HuH-7 (cell line): ENCODE measurements at places on chromosomes 16 and 17.

GRCh38 chr16:5319799-5320198, 222.2 kb upstream of the EEF2KMT start:
- no peak for DNase-seq

GRCh38 chr17:74531231-74531761, at the start of gene CD300LB:
CD300LB (minus strand) TSS chr17:74531475; CDS start chr17:74531350, 125 bp downstream.
- no peak for DNase-seq

- DNase-seq, result no peak
Observed at GRCh38 chr16:20243731-20244281, 83.5 kb downstream of the GP2 start.

- DNase-seq, result no peak
Observed at GRCh38 chr16:87161822-87162676, 155.1 kb downstream of the C16orf95 start.

DNA sequence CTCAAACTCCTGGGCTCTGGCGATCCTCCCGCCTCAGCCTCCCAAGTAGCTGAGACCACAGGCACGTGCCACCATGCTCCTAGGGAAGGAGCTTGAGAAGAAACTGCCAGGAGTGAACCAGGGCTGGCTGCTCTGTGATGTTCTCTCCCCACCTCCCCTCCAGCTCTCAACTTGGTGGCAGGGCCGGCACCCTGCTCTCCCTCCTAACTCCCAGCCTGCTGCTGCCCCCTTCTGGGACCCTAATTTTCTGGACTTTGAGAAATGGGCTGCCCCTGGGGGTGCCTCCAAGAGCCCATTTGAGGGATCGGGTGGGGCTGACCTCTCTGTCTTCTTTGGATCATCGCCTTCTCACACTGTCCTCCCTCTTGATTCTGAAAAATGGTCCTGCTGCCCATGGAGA, 14.9 kb upstream of the STAT3 start:
- no peak for DNase-seq

DNA sequence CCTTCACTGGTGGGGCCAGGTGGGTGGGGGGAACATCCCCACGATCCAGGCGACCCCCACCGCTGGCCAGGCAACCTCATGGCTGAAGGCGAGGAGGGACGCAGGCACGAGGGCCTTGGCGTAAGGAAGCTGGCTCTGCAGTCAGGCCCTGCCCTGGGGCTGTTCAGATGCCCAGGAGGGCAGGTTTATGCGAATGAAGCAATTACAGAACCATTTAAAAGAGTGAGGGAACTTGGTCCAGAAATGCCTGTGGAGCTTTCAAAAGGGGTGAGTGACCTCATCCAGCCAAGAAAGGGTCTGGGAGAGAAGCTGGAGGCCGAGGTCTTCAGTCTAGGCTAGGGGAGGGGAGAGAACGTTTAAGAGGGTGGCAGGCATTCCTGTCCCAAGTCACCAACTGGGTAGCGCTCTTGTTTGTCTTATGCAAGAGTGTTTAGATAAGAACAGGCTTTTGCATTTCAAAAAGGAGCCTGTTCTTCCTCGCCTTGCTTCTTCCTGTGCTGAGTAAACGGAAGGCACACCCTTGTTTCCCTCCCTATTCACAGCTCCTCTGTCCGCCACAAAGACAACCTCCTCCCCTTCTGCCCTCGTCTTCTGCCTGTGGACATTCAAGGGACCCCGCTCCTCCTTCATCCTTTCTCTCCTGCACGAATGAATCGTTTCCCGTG, 183.5 kb upstream of the SDK2 start:
- DNase-seq, result peak; percentile 20

GRCh38 chr16:85963753-85964285, 64.9 kb downstream of the IRF8 start:
- DNase-seq, result no peak

DNA sequence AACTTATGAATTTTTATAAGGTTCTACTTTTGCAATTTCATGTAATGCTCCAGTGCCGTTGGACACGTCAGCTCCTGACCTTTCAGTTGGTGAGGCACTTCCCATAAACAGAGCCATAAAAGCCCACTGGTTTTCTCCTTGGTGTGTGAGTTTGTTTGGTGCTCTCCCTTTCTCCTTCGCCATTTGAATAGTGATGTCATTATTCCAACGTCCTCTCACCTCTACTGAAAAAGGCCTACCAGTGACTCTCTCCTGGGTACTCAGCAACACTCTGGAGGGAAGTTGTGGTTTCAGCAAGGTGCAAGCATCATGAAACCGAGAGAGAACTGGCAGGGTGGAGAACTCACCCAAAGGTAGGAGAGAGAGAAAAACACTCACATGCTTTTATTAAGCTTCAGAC, 29.6 kb upstream of the HNF1B start:
- DNase-seq, result no peak

DNA sequence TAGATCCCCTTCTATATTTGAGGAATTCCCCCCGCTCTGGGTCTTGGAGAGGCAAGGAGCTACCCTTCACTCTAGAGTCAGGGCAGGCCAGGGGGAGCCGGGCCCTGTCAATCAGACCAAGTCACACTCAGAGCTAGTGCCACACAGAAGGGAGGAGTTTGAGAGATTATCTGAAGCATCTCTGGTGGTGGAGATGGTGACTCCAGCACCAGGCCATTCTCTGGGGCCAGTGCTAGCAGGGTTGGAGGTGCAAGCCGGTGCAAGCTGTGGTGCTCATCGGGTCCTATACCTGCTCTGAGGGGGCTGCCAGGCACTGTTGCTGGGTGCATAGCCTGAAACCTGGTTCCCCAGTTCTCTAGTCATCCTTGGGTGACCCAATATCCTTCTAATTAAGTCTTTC, 201.2 kb downstream of the COPRS start:
- no peak for DNase-seq

DNA sequence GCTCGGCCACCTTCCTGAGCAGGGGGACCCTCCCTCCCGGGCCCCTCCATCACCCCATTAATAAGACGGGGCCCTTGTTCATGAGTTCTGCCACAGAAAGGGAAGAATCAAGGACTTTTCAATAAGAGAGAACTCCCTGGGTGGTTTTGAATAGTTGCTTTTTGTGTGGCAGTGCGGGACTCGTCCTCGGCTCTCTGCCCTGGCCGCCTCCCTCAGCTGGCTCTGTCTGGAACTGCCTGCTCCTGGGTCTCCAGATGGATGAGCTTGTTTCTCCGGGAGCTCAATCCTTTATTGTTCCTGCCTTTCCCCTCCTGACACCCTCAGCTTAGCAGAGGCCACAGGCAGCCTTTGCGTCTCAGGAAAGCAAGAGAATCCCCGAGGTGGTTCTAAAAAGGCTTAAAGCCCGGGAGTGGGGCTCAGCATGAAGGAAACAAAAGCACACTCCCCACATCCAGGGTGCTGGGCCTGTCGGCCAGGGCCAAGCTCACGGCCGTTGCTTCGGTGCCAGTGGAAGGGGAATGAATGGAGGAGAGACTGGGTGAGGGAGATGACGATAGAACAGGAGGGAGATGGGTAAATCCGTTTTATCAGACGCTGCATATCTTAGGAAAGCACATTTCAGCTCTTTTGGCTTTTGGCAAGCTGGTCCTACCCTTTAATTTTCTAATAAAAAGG, 60.2 kb downstream of the RAI1 start:
- DNase-seq, result no peak

DNA sequence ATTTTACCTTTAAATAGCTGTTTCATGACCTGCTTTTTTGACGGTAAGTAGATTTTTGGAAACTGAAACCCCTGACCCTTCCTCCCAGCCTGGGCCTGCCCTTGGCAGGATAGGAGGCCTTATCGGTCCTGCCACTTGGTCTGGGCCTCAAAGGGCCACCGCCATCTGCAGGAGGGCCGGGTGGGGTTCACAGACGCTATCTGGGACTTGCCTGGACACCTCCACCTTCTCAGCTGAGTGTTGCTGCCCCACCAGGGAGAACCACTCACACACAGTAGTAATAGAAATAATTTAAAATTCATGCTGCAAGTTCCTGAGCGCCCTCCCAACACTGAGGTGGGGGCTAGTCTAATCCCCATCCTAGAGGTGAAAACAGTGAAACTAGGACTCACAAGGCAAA, 4.6 kb upstream of the NPRL3 start:
- no peak for DNase-seq

DNA sequence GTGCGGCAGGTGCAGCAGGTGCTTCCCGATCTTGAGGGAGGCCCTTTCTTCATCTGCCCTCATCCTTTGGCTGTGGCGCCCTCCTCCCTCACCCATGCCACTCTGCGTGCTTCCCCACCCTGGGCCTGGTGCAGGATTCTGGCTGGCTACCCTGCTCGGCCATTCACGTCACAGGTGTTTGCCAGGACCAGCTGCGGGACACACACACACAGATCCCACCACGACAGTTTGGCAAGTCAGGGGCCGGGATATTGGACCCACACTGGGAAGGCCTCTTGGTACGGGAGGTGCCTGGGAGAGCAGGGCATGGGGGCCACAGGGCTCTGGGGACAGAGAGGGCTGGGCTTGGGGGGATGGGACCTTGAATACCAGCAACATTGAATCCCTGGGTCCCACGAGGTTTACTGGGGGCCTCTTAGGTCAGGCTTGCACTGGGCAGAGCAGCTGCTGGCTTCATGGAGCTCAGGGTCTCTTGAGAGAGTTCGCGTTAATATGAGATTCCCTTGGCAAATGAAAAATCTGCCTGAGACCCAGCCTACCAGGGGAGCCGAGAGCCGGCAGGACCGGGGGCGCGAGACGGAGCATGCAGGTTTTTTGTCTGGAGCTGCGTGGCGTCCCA, 15.1 kb downstream of the ADCY7 start:
- DNase-seq, result no peak

- DNase-seq, result no peak
Observed at GRCh38 chr16:65532258-65532657, 410.4 kb upstream of the CDH11 start.

DNA sequence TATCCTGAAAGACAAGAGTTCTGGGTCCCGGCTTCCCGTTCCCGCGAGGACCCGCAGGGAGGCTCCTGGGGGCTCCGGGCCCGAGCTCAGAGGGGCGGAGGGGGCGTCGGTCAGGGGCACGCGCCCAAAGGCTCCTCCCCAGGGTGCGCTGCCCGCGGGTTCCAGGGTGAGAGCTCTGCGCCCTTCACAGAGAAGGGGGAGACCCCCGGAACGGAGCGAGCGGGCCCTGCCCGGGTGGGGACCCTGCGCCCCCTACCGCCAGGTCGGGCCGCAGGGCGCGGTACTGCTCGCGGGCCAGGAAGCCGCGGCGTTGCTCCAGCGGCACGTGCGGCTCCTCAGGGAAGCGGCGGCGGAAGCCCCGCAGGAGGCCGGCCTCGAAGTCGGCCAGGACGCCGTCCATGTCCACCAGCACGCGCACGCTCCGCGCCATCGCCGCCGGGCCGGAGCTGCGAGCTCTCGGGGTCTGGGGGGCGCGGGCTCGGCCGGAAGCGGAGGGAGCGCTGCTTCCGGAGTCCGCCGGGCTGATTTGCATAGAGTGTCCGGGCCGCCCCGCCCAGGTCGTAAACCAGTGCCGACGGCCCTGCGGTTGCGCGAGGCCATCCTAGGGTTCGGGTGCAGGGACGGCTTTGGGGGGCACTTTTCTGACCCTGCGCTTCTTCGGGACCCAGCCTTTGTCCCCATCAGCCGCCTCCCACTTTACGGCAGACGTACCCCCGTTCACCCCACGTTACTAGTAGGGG, at the start of gene NT5C:
TSS of gene NT5C (minus strand) at position 465 of the 740 bp plus-strand sequence. CDS start at position 430, 35 bp downstream.
- DNase-seq, result peak; percentile 91

- DNase-seq, result no peak
Observed at GRCh38 chr16:8808613-8809353, 11.1 kb downstream of the PMM2 start.

DNA sequence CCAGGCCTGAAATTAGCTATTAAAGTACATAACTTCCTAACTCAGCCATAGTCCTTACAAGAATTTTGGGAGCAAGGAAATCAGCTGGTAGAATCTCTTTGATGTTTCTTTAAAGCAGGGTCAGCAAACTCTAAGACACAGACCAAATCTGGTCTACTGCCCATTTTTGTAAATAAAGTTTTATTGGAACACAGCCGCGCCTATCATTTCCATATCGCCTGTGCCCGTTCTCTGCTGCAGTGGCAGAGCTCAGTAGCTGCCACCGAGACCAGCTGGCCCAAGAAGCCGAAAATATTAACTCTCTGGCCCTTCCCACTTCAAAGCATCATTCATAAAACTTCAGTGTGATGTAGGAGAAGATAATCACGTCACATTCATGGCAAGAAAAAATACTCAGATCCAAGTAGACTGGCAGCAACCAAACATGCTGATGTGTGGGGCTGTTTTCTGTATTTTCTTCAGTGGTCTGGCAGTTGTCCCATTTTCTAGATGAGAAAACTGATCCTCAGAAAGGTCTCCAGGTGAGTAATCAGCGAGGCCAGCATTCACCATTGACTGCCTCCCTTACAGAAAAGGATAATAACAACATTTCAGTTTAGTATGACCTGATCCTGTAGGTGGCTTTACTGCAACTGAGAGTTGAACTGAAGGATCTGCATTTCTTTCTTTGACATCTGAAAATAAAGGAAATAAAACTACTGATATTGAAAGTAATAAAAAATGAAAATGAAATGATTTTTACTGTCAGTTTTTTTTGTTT, 18.0 kb upstream of the HSBP1 start:
- DNase-seq, result no peak

- DNase-seq, result no peak
Observed at GRCh38 chr16:15947983-15948509, 1.4 kb upstream of the ABCC1 start.

- DNase-seq, result peak; percentile 56
Observed at GRCh38 chr17:8125154-8125946, 1.4 kb upstream of the HES7 start.

DNA sequence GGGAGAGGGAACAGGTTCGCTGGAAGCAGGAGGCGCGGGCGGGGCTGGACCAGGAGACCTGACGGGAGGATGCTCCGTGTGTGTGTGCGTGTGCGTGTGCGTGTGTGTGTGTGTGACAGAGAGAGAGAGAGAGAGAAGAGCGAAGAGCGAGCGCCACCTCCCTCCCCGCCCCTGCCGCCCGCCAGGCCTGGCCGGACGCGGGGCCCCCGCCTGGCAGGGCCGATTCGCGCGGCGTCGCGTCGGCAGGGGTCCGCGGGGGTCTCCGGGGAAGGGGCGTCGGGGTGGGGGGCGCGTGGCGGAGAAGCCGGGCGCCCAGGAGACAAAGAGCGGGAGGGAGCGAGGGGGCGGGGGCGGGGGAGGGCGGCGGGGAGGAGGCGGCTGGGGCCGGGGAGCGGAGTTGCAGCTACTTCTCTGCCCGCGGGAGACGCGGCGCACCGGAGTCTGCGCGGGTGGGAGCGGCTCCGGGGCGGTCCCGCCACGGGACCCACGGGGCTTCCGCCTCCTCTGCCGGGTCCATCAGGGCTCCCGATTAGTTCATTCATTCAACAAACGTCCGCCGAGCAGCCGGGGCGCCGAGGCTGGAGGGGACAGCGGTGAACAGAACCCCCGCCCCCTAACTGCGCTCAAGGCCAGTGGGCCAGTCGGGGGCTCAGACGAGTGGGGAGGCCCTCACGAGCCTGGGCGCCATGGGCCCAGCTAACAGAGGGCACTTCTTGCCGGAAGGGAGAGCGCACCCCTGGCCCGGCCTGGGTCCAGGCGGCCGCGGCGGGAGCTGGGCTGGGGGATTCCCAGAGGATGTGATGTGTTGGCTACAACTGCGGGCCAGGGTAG, at the start of gene SAMD14:
TSS of gene SAMD14 (minus strand) at position 433 of the 831 bp plus-strand sequence. CDS start 5,201 bp downstream, outside the sequence.
- DNase-seq, result no peak

DNA sequence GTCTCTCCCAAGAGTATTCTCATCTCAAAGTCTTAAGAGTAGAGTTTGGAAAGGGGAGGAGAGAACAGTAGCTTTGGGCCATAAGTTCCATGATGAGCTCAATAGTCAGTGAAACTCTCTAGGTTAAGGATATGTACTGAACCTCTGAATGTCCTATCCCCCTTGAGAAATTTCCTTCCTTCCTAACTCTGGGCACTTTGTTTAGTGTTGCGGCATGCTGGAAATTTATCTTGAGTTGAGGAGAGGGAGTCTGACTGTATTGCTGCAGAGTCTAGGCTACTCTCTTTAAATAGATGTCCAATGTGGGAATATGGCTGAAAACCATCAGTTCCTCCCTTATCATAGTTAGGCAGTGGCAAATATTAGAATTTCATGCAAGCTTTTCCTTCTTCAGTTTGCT, 16.1 kb downstream of the MRTFB start:
- DNase-seq, result no peak
